Lower lobe of right lung (tissue), 2 donors: ENCODE measurements at places on chromosomes 5 and 9.
A peak's percentile ranks its signal among the peaks of the same experiment; 100 is the strongest.

GRCh38 chr5:39638813-39639212 is 214.0 kb upstream of the DAB2 start:
- DNase-seq, result no peak

GRCh38 chr5:151820903-151821302 is 49.1 kb downstream of the G3BP1 start:
- DNase-seq, result no peak

- DNase-seq, result no peak
Observed at GRCh38 chr5:103800741-103801495, 238.3 kb upstream of the NUDT12 start.

- no peak for DNase-seq
Observed at GRCh38 chr5:124952079-124952478, 205.6 kb upstream of the ZNF608 start.

- DNase-seq, result no peak
Observed at GRCh38 chr9:130073373-130073772, 19.7 kb downstream of the GPR107 start.

DNA sequence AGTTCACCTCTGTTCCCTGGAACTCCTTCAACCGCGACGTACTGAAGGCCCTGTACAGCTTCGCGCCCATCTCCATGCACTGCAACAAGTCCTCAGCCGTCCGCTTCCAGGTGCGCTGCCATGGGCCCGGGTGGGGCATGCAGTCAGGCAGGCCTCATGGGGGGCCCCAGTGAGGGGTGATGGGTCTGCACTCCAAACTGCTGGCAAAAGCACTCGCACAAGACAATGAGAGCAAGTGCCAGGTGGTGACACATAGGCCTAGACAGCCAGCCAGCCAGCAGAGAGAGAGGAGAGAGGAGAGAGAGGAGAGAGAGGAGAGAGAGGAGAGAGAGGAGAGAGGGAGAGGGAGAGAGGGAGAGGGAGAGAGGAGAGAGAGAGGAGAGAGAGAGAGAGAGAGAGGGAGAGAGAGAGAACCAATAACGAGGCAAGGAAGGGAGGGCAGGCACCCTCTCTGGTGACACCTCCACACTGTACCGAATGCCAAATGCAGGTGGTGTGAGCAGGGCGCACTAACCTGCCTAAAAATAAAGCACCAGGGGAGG is 21.0 kb downstream of the DBH start:
- peak; percentile 32 for DNase-seq

DNA sequence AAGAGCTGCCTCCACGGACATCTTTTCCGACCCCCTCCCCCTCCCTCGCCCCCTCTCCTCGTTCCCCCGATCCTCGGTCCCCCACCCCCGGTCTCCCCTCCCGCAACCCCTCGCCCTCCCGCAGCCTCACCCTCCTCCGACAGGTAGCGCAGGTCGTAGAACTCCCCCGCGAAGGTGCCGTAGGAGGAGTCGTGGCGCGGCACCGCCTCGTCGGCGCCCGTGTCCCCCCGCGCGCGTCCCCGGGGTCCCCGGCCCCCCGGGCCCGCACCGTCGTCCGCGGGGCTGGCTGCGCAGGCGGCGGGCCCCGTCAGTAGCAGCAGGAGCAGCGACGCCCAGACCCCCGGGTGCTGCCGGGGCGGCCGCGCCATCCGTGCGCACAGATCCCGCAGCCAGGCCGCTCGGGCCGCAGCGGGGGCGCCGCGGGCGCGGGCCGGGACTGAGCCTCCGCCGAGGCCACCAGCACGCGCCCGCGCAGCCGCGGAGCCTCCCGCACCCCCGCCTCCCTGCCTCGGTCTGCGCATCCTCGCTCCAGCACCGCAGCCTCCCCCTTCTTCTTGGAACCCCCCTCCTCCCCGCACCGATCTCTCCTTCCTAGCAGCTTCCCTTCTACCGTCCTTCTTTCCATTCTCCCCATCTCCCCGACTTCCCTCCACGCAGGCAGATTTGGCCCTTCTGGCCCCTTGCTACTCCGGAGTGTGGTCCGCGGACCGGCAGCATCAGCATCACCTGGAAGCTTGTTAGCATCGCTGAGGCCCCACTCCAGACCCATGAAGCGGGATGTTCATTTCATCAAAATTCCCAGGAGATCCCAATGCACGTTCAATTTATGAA is at the start of gene FRRS1L:
FRRS1L (minus strand) TSS at position 479 of the 831 bp plus-strand sequence; CDS start at position 368, 111 bp downstream.
- DNase-seq, result no peak

DNA sequence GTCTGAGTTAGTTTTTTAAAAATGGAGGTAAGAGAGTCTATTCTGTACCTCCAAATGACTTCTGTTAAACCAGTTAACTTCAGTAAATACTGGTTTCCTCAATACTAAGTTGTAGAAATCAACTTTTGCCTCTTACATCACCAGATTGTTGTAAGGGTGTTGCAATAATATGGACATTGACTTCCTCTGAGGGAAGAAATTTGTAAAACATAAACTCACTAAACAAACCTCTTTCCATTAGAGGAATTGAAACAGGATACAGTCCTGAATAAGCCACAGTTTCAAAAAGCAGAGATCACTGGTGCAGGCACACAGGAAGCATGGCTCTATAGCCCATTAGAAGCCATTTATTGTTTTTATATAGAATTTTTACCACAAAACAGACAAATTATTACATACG is 32.7 kb upstream of the SLCO6A1 start:
- DNase-seq, result no peak

- DNase-seq, result peak; percentile 65
Observed at GRCh38 chr5:122078116-122079110, at the start of gene LOX. TSS of gene LOX (minus strand) at chr5:122078259. CDS start at chr5:122077985, 274 bp downstream.

- no peak for DNase-seq
Observed at GRCh38 chr9:38326122-38326521, 66.4 kb upstream of the ALDH1B1 start.

- no peak for DNase-seq
Observed at GRCh38 chr5:65482736-65483545, 1.2 kb upstream of the ADAMTS6 start.

- no peak for DNase-seq
Observed at GRCh38 chr9:116202219-116202912, 48.8 kb downstream of the PAPPA start.

DNA sequence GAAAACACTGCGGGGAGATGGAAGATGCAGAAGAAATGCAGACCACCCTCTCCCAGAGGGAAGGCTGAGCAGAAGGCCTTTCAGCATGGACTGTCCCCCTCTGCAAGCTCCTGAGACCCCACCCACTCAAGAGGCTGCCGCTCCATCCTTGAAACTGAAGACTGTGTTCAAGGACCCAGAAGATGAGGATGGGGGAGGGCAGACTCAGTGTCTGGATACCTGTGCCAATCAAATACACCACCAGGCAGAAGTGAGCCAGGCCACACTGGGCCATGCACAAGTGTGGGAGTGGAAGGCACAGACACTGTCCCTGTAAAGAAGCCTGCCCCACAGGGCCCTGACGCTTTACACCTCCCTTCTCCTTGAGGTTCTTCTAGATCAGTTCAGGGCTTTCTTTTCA is 40.0 kb upstream of the IPPK start:
- DNase-seq, result no peak

DNA sequence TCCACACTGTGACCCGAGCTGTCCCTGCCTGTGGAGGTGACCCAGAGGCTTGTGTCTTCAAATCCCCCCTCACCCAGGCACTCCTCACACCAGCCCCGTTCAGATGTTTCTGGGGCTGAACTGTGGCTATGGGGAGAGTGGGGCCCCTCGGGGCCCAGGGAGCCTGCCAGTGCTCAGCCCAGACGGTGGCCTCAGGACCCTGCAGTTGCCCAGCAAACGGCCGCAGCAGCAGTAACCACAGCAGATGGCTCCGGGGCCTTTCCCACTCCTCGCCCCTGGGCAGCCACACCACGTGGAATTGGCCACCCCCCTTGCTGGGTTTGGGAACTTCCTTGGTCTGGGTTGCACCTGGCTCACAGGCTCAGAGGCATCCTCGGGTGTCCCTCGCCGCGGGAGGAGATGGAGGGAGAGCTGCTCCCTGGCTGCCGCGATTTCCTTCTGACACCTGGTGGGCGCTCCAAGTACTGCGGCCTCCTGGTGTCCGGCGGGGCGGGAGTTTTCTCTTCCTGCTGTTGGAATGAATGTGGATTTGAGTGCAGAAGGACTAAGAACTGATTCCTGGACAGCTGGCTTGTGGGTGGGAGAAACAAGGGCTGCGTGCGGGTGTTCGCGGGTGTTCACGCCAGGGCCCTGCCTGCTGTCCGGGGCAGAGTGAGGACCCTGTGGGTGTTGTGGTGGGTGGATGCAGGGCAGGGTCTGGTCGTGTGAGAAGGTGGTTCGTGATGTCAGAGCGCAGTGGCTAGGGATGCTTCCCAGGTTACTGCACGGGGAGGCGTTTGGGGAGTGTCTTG is 97.5 kb downstream of the COL5A1 start:
- peak; percentile 70 for DNase-seq

DNA sequence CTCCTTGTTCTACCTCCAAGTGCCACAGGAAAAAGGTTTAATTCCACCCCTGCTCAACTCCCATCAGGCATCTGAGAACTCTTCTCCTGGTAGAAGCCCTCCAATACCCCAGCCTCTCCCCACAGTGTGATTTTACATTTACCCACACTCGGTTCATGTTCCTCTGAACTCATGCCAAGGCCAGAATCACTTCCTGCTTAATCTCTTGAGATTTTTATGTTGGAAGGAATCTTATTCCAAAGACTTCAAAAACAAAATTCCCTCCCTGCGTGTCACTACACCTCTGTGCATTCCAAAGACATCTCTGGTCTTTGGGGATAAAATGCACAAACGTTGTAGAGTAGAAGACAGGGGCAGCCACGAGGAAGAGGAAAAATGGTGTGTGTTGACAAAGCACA is 186.8 kb downstream of the ACTL7B start:
- no peak for DNase-seq

GRCh38 chr5:154076240-154076922 is 37.6 kb downstream of the MFAP3 start:
- DNase-seq, result no peak

- DNase-seq, result peak; percentile 89
Observed at GRCh38 chr9:92325269-92325990, at the start of the genes CENPP and NOL8. TSS of gene CENPP (plus strand) at chr9:92325953. TSS of gene NOL8 (minus strand) at chr9:92325350. CDS start at chr9:92324161, 1,189 bp downstream.

DNA sequence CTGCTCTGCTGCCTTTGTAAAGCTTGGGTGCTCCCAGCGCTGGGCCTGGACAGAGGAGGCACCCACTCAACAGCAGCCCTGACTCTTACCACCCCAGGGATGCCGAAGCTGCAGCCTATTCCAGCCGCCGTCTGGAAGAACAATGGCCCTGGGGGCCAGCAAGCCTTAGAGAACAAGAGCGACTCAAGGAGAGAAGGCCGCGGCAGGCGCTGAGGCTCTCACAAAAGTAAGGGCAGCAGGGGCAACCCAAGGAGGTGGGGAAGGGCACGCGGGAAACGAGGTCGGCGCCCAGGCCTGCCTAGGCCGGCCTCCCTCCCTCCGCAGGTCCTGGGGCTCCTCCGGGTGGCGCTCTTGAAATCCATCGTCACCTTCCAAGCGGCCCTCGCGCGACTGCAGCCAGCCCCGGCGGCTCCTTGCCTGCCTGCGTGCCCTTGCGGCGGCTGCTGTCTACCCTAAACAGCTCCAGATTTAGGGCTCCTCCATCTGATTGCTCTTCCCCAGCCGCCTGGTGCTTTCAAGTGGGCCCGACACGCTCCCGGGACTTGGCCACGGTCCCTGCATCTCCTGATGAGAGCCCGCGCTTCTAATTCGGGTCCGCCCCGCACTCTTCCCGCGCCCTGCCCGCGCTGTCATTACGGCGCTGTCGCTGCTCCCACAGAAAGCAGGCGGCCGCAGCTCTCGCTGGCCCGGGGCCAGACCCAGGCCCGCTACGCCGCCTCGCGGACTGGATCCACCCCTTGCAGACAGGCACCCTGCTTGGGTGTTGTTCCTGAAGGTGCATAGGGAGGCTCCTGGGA is 213.3 kb downstream of the SEMA6A start:
- peak; percentile 51 for DNase-seq
